Gastrocnemius medialis (tissue), 4 donors: ENCODE measurements at places on chromosomes 4 and X.

GRCh38 chr4:14726877-14727361 lies 275.4 kb upstream of the CPEB2 start:
- no peak for DNase-seq

DNA sequence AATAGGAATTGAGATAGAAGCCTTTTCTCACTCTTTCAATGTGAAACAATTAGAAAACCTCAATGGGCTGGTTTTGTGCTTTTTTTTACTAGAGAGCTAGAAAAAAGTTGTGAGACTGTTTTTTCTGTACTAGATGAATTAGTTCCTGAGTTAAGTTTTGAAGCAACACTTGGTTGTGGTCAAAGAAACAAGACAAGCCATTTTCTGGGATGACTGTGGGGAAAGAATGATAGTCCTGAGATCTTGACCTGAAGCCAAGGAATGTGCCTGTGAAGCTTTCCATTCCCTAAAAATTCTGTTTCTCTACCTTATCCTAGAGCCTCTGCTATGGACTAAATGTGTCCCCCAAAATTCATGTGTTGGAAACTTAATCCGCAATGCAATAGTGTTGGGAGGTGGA lies 157.8 kb upstream of the TLL1 start:
- DNase-seq: no peak

DNA sequence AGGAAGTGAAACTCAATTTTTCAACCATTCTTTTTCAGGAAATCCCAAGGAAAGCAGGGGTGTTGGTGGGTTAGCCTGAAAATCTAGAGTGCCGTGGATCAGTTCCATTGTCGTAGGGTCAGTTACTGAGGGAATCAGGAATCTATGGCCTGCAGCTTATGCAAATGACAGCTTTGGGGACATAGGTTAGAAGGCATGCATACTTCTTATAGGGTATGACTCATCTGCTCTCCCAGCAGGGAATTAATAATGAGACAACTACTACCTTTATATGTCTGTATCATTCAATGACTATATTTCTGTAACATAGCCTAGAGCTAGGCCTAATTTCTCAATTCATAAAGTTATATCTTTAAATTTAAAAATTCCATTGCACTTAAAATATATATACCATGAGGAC lies 36.6 kb downstream of the ZNF41 start:
- no peak for DNase-seq

GRCh38 chr4:8407756-8408155 lies 32.8 kb downstream of the ACOX3 start:
- no peak for DNase-seq

DNA sequence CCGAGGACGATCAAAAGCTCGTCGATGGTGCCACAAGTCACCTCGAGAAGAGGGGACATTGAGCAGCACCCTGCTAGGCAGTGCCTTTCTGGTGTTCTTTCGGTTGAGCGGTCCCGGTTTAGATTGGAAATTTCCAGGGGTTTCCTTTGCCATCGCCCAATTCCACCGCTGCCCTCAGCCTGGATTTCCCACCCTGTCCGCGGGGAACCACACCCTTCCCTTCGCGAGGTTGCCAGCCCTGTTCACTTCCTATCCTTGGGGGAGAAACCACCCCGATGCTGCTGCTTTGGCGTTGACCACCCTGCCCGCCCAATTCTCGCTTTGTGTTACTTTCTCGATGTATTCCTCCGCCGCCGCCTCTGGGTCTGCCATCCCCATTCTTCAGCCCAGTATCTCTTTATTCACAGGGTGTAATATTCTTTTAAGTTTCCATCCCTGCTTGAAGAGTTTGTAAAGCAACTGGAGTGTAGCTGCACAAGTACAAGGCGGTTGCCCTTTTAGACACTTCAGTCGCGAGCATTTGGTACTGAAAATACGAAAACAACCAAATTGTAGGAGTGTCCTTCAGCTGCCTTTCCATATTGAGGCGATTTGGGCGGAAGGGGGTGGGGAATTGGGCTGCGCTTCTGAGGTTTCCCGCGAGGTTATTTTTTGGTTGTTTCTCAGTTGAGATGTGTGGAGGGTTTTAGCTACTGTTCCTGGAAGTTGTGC lies 1.1 kb downstream of the OGT start:
- peak; percentile 25 for DNase-seq

DNA sequence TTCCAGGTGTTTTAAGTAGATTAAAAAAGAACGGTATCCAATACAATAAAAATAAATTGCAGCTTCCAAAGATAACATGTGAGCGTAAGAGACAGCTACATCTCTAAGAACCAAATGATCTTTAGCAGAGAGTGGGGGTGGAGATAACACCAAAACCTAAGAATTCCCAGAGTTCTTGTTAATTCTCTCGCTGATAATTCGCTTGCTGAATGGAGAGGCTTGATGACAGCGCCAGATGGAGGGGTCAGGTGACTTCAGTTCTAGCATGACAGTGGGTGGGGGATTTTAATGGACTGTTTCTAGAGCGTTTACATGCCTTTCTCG lies 2.3 kb downstream of the CLCN4 start:
- DNase-seq: no peak

- DNase-seq: no peak
Observed at GRCh38 chr4:111880116-111880515, 265.1 kb upstream of the FAM241A start.

GRCh38 chr4:144556636-144557035 lies 89.3 kb upstream of the HHIP start:
- no peak for DNase-seq
